ENCODE measurements at places on chromosomes 1 and 21.
A peak's percentile ranks its signal among the peaks of the same experiment; 100 is the strongest.

DNA sequence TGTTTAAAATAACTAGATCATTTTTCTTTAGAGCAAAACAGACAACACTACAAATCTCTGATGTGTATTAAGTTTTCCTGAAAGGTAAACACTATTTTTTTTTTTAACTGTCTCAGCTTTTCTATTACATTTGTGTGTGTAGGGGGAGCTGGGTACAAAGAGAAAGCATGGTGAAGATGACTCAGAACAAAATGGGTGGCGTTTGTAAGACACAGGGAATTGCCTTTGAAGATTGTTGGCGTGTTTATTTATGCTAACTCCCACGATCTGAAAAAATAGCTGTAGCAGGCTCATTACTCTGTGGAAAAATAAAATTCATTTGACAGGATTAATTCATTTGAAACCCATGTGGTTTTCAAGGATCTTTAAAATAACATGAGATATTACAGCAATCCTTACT, 285.1 kb downstream of the RYR2 start:
- no peaks in the 10 kb centered on the region for H3K36me3 ChIP-seq
- no peaks in the 10 kb centered on the region for H3K27me3 ChIP-seq
- no peak overlapping the region for H3K4me3 ChIP-seq
- H3K27ac ChIP-seq = no peak overlapping the region
- no peaks in the 10 kb centered on the region for H3K4me1 ChIP-seq
- DNase-seq = no peak

DNA sequence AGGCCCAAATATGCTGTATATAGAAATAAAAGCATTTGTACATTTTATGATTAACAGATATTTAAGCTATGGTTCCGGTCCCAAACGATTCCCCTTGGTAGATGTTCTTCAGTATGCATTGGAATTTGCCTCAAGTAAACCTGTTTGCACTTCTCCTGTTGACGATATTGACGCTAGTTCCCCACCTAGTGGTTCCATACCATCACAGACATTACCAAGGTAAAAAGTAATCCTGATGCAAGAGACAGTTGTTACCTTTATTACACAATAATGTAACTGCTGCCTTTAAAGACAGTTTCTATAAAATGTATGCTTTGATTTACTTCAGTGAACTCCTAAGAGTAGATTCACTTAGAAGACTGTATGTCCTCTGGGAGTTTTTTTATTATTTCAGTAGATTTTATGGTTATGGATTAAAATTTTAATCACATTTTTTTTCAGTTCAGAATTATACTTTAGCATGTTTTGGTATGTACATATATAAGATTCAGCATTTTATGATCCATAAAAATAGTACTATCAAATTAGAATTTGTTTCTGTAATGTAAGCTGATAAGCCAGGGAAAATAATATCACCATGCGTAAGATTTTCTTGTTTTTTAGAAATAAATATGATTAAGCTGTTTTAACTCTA, 96.5 kb downstream of the USP25 start:
- no peak overlapping the region for H3K27ac ChIP-seq
- H3K4me3 ChIP-seq = no peak overlapping the region
- peaks cover 8% of the 10 kb centered on the region for H3K4me1 ChIP-seq
- peaks cover 37% of the 10 kb centered on the region for H3K36me3 ChIP-seq

GRCh38 chr1:183195142-183195574, 9.1 kb downstream of the LAMC2 start:
- H3K36me3 ChIP-seq = no peaks in the 10 kb centered on the region
- DNase-seq = no peak
- no peak overlapping the region for H3K27ac ChIP-seq
- no peaks in the 10 kb centered on the region for H3K27me3 ChIP-seq

DNA sequence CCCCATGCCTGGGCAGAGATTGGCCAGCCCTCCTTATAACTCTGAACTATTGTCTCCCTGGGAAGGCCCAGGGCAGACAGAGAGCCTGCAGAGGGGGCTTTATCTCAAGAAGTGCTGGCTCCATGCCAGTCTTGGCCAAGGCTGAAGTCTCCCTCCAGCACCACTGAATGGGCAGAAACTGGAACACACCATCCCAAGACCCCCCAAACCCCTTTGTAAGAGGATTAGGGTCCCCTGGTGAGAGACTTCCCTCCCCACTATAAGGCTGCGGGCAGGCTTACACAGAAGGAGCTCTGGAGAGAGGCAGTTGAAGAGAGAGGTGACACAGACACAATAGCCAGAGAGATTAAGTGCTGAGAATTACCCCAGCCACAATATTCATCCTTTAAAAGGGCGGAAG, 97.2 kb downstream of the NAV1 start:
- no peak overlapping the region for H3K4me3 ChIP-seq
- DNase-seq = no peak
- H3K27me3 ChIP-seq = no peaks in the 10 kb centered on the region
- no peaks in the 10 kb centered on the region for H3K36me3 ChIP-seq
- peaks cover 22% of the 10 kb centered on the region for H3K4me1 ChIP-seq

DNA sequence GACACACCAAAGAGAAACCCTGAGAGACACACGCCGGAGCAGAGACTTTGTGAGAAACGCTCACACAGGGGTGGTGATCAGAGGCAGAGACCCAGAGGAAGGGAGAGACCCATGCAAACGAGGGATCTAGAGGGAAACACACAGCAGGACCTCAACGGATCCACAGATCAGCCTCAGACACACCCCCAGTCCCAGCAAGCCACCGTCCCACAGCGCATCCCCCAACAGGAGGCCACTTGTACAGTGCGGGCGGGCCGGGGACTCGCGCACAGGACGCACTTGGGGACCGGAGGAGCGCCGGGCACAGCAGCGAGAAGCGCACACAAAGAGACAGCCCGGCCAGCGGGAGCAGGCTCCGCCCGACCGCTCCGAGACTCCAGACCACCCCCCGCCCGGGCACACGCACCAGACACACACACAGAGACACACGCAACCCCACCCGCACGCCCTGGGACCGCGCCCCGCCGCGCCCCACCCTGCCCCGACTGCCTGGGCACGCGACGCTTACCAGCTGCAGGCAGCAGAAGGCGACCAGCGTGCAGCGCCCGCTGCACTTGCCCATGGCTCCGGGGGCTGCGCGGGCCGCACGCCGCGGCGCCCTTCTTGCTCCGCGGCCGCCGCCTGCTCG, 587 bp downstream of the NKAIN1 start:
- H3K27ac ChIP-seq = no peak overlapping the region
- DNase-seq = peak; percentile 57
- H3K4me1 ChIP-seq = peaks cover 4% of the 10 kb centered on the region
- H3K27me3 ChIP-seq = peaks cover 64% of the 10 kb centered on the region

- no peak for DNase-seq
- no peaks in the 10 kb centered on the region for H3K36me3 ChIP-seq
- H3K4me3 ChIP-seq = no peak overlapping the region
- peaks cover 7% of the 10 kb centered on the region for H3K27me3 ChIP-seq
Measured at GRCh38 chr1:187931776-187932175, 1103.0 kb downstream of the PLA2G4A start.

- no peak for DNase-seq
- H3K4me1 ChIP-seq = no peaks in the 10 kb centered on the region
- no peak overlapping the region for H3K27ac ChIP-seq
- no peaks in the 10 kb centered on the region for H3K27me3 ChIP-seq
- H3K4me3 ChIP-seq = no peak overlapping the region
- no peaks in the 10 kb centered on the region for H3K36me3 ChIP-seq
Measured at GRCh38 chr1:198497326-198498102, 43.0 kb downstream of the ATP6V1G3 start.

DNA sequence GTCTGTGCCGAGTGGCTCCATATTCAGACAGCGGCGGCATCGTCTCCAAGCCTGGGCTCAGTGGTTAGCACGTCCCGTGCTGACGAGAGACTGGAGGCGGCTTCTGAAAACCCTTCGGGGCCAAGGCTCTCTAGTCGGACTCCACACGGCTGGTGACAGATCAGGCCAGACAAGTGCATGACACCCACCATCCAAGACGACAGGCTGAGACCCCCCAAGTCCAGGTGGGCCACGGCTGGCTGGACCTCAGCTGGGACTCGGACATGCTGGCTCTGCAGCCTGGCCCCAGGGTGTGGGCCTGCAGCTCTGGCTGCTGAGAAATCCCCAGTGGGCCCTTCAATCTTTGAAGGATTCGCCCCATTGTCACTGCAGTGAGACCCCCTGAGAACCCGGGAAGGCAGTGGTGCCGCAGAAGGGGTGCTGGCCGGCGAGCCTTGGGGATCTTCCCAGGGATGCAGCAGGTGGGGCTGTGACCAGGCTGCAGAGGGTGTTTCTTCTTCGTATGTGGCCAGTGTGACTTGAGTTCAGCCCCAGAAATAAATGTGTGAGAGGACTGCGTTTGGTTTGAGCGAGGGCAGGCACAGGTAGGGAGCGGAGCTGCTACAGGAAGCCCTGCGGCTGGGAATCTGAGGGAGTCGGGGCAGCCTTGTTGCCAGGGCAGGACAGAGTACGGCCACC, 15.9 kb upstream of the SLC19A1 start:
- H3K4me3 ChIP-seq = no peak overlapping the region
- no peak overlapping the region for H3K27ac ChIP-seq
- H3K27me3 ChIP-seq = no peaks in the 10 kb centered on the region
- H3K4me1 ChIP-seq = no peaks in the 10 kb centered on the region
- DNase-seq = peak; percentile 63

GRCh38 chr1:65420590-65421350, at the start of the genes LEPR and LEPROT:
Gene LEPR, plus strand, starts transcription at chr1:65420668. Its CDS starts 144,898 bp downstream, at chr1:65565566.
Gene LEPROT, plus strand, starts transcription at chr1:65420668. Its CDS starts 57 bp downstream, at chr1:65420725.
- H3K27ac ChIP-seq = peak within 1 kb of the TSS; percentile 99
- H3K4me3 ChIP-seq = peak within 1 kb of the TSS; percentile 77
- no peaks in the 10 kb centered on the region for H3K27me3 ChIP-seq
- no peak for DNase-seq
- H3K36me3 ChIP-seq = peaks cover 8% of the 10 kb centered on the region

GRCh38 chr1:224513383-224513782, 78.8 kb upstream of the WDR26 start:
- H3K27me3 ChIP-seq = no peaks in the 10 kb centered on the region
- H3K4me1 ChIP-seq = no peaks in the 10 kb centered on the region
- DNase-seq = no peak
- H3K27ac ChIP-seq = no peak overlapping the region

DNA sequence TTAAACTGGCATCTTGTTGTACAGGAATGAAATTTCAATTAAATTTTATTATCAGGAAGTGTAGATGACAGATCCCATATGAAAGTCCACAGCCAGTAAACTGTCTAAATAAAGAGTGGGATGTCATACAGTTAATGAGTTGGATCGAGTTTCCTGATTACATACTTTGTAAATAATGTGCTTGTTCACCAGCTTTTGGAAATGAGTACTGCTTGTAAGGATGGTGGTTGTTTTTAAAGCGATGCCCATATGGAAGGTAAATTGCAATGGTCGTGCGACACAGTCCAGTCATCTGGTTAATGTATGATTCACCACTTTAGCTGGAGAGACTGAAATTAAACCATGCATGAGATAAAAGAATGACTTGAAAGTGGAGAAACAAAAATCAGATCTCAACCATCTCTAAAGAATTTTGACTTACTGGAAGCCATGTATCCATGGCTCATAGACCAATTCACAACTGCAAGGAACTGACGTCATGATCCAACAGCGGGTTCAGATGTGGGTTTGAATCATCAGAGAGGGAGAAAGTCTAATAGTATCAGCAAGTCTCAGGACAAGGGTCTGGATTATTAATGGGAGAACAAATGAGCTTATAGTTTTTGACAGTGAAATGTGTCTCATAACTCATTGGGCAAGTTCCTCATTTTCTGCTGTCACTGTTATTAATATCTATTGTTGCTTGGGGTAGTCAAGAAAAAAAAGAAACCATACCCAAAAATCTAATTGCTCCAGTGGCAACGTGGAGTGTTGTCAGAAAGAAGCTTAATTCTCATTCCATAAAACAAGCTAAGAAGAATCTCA, 49.0 kb downstream of the MAP10 start:
- no peak overlapping the region for H3K27ac ChIP-seq
- H3K36me3 ChIP-seq = no peaks in the 10 kb centered on the region
- H3K27me3 ChIP-seq = no peaks in the 10 kb centered on the region

DNA sequence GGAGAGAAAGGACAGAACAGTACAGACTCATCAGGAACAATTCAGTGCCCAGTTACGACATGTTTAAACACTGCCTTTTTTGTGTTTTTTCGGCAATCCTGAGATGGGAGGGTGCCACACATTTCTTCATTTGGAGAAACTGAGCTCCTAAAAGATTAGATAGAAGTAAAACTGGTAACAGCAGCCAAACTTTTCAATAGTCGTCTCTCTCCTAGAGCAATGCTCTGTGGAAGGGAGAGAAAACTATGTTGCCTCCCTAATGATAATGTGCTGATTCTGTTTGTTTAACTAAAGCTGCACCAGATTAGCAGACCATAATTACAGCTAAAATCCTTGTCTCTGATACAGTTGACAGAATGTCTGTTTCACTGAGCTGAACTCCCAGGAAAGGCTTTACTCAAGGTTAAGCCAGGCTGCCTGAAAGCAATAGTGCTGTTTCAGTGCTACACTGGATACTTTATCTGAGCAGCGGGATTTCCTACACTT, 76.2 kb upstream of the CXADR start:
- no peak for DNase-seq
- no peaks in the 10 kb centered on the region for H3K36me3 ChIP-seq
- H3K27ac ChIP-seq = no peak overlapping the region
- no peaks in the 10 kb centered on the region for H3K27me3 ChIP-seq
- no peak overlapping the region for H3K4me3 ChIP-seq

GRCh38 chr1:175725684-175726083, 17.7 kb downstream of the TNR start:
- H3K36me3 ChIP-seq = no peaks in the 10 kb centered on the region
- H3K4me1 ChIP-seq = no peaks in the 10 kb centered on the region
- H3K4me3 ChIP-seq = no peak overlapping the region
- H3K27ac ChIP-seq = no peak overlapping the region
- peaks cover 5% of the 10 kb centered on the region for H3K27me3 ChIP-seq

- H3K4me3 ChIP-seq = no peak overlapping the region
- no peak for DNase-seq
- H3K27me3 ChIP-seq = no peaks in the 10 kb centered on the region
- no peaks in the 10 kb centered on the region for H3K4me1 ChIP-seq
- H3K27ac ChIP-seq = no peak overlapping the region
Measured at GRCh38 chr1:215475796-215476481, 91.2 kb upstream of the KCTD3 start.

GRCh38 chr1:204799630-204800029, 71.0 kb upstream of the NFASC start:
- DNase-seq = no peak
- no peaks in the 10 kb centered on the region for H3K27me3 ChIP-seq
- no peaks in the 10 kb centered on the region for H3K4me1 ChIP-seq

DNA sequence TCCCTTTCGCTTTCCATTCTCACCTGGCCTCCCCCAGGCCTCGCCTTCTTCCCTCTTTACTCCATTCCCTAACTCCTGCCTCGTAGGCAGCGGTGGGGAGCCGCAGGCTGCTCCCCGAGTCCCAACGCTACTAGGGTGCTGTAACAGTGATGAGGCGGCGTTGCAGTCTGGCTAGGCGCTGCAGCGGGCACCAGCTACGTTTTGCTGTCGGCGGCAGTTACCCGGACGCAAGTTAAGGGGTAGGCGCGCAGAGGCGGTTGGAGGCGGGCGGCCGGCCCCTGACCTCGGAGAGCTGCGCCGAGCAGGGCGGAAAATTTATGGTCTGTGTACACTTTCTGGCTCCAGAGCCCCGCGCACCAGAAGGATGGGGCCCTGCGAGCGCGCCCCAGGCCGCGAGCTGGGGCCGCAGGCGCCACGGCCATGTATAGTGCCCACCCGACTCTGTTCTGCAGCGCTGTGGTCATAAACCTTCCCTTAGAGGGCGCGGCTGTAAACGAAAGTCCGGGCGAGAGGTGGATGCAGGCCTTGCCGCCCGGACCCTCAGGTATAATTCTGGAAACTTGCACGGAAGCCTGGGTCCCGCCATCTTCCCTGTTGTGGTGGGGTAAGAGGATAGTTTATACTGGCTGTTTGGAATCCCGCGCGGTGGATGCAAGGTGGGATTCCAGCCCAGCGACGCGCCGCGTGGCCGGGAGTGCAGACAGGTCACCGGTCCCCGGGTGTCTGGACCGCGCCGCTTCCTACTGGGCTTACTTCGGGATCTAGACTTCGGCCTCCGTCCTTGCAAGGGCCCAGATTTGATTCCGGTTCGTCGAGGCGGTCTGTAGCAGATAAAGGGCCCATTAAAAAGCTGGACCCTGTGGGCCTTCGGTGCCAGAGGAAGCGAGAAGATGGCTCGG, 15.0 kb downstream of the HLX start:
- peaks cover 6% of the 10 kb centered on the region for H3K4me1 ChIP-seq
- DNase-seq = no peak
- H3K4me3 ChIP-seq = peak overlapping the region; percentile 40

Data from upper lobe of right lung (tissue), 1 donor.